ENCODE measurements at places on chromosomes 5 and 9.
A peak's percentile ranks its signal among the peaks of the same experiment; 100 is the strongest.

DNA sequence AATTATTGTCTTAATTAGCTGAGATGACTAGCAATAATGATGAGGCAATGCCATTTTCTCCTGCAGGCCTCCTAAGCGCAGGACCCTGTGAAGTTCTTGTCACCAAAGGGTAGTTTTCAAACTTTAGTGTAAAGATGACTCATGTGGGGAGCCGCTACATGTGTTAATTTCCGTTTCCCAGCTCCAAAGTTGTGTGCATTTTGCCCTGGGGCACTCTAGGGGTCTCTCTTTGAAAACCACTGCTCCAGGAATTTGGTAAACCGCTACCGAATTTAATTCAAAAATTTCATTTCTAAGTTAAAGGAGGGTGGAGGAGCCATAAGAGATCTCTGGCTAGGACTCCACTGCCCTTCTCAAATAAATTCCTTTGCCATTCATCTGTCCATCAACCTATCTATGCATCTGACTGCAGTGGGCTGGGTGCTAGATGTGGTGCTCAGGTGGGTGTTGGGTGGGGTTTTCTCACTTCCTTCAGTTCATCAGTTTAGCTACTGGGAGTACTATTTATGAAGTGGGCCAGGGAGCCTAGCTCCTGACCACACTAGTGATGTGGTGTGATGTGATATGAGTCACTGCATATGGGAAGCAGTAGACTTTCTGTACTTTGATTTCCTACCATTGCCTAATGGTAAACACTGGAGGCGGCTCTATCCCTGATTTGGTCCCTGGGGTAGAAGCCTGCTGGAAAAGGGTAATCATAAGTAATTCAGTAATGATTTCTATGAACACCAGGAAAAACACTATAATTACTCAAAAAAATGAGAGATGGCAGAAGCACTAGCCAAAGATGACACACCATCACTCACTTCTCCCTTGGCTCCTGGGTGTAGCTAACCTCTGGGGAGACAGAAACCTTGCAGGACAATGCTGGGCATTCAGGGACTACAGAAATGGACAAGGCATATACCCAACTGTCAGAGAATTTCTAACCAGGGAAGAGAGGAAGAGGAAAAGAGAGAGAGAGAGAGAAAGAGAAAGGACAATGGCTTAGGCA, 4.0 kb upstream of the ZSWIM6 start:
- DNase-seq, result no peak

DNA sequence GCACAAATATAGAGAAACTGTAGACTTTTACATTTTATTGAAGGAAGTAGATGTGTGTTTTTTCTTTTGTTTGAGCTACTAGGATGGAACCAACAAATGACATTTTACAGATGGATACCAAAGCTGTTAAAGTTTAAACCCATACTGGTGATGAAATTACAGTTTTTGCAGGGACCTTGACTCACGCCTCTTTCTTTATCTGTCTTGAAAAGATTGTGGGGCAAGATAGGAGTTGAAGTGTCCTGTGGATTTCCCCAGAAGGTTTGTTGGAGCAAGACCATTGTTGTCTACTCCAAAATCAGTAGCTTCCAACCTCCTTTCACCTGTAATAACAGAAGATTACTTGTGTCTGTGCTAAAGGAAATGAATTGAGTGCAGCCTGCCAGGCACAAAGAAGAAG, 4.1 kb upstream of the C5orf63 start:
- DNase-seq, result no peak

DNA sequence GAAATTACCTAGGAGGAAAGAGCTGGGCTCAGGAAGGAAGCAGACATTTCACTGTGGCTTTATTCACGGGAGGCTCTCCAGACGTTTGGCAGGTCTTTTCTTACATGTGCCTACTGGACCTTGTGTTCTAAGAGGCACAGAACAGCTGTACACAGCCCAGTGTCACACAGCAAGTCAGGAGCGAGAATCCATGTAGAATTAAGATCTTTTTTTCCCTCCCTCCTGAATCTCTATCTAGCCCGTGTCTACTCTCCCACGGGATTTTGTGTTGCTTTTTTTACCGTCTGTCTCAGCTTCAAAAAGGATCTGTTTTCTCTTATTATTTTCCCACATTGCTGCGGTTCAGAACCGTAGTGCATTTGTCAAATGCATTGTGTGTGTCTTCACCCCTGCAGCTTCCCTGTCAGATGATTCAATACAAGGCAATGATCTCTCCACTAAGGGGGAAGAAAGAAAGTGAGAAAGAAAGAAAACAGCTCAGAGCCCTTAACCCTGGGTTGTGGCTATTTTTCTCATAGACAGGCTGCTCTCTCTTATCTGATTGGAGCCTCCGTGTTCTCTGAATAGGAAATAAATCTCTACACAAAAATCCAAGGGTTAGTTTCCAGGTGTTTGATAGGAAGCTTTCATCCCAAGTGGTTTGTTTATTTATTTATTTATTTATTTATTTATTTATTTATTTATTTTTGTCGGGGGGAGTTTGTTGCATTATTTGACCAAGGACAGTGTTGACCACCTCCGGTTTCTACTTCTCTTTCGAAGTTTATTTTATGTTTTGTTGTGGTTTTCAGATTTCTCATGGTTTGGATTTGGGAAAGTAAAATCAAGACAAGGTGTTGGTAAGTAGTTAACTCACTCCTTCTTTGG, 191.0 kb downstream of the NTRK2 start:
- DNase-seq, result no peak

DNA sequence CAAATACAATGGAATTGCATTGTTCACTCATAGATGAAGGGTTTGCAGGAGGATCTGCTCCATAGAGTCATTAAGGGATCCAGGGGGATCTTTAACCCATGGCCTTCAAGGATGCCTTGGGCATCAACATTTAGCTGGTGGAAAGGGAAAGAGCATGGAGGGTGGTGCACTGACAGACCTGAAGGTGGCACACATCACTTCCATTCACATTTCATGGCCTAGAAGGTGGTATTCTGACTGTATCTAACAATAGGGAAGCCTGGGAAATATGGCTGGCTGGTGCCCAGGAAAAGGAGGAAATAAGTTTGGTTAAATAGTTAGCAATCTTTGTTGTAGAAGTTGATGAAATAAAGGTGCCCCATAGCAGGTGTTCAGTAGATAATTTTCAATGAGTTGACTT, 230.2 kb downstream of the CD180 start:
- no peak for DNase-seq

DNA sequence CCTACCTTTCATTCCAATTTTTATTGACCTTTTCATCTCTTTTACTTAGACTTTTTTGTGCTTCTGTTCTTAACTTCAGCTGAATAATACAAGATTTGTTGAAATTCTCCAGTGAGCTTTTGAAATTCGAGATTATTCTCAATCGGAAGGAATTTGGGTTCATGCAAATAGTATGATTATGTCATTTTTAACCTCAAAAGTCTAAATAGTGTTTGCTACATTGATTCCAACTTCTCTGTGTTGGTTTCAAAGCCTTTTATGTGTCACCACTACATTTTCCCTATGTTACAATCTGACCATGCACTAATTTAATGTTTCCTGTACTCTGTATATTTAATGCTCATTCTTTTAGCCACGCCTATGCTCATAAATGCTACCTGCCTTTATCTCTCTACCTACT, 44.1 kb downstream of the VPS13A start:
- no peak for DNase-seq

- DNase-seq, result no peak
Observed at GRCh38 chr9:77843076-77843870, 188.3 kb downstream of the GNAQ start.

GRCh38 chr5:147485046-147485445, 24.8 kb downstream of the DPYSL3 start:
- DNase-seq, result no peak

DNA sequence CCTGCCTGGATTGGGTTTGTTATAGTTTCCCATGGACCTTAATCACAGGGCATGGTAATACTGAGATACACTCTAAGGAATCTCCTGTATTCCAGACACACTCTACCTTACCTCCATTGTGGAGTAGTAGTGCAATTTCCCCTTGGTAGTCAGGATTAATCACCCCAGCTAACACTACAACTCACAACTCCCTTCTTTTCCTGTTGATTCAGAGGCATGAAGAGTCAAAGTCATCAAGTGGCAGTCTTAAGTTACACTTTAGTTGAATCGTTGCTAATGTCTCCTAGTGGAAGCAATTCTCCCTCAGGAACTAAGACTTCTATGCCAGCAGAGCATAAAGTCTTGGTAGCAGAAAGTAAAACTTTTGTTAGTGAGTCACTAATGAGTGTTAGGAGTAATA, 122.7 kb upstream of the APC start:
- no peak for DNase-seq

- peak; percentile 81 for DNase-seq
Observed at GRCh38 chr9:2014696-2015580, at the start of gene SMARCA2. Gene SMARCA2, plus strand, starts transcription at chr9:2015347. Its CDS starts 13,676 bp downstream, at chr9:2029023.

GRCh38 chr5:155728857-155729683, 597.9 kb upstream of the SGCD start:
- peak; percentile 64 for DNase-seq

DNA sequence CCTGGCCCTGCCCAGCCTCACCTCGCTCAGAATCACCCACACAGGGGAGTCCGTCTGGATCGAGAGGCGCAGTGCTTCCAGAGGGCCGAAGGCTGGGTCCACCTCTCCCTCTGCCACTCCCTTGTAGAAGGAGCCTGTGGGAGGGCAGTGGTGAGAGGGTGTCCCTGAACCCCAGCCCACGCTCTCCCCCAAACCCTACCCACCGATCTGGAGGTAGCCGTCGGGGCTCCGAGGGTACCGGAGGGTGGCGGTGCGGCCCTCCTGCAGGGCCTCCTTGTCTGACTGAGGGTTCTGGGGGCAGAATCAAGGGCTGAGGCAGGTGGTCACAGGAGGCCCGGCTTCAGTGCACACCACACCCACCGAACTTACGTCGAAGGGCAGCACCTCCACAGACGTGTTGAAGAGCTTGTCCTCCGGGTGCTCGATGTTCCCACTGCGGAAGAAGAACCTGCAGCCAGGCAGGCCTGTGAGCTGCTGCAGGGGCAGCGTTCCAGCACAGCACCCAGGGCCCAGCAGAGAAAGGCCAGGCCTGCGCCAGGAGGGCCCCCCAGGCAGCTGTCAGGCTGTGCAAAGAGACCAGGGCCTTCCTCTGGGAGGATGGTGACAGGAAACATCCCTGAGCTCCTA, 4.5 kb downstream of the LTC4S start:
- no peak for DNase-seq

DNA sequence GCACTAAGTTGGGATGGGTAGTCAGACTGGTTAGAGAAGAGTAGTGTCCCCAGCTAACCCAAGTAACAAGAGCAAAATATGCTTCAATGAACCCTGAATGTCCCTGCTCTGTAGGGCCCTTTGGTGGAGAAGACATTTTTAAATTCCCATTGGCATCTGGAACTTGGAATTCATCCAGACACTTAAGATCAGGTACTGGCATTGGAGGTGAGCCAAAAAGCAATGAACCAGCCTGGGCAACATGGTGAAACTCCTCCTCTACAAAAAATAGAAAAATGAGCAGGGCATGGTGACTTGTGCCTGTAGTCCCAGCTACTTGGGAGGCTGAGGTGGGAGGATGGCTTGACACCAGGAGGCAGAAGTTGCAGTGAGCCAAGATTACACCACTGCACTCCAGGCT, 58.9 kb upstream of the ZNF618 start:
- DNase-seq, result no peak

- peak; percentile 21 for DNase-seq
Observed at GRCh38 chr5:150562832-150563231, 54.9 kb downstream of the NDST1 start.

DNA sequence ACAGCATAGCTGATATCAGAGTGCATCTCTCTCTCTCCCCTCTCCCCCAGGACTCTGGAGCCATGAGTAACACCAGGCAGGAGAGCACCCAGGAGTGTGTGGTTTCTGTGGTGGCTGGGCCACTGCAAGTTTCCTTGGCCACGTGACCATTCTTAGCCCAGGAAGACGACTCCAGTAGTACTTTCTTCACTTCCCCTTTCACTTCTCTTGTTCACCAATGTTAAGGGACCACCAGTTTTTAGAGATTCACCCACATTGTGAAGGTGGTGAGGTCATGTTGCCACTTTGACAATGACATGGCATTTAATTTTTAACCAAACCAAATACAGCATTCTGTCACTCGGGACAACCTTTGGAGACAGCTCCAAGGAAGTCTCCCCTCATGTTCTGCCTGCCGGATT, 17.9 kb upstream of the DAPK1 start:
- no peak for DNase-seq

DNA sequence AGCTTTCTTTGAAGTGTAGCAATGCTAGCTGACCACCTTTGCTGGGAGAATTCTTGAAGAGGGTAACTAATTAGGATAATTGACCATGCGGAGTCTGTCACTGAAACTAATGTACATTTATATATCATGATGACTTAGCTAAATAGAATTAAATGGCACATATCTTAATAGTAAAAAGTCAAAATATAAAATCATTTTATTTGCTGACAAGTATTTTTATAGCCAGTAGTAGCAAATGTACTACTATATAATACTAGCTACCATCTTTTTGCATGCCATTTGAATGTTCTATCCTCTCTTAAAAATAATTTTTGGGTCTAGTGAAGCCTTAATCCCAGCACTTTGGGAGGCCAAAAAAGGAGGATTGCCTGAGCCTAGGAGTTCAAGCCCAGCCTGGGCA, 605.8 kb upstream of the COX7C start:
- DNase-seq, result no peak

- DNase-seq, result no peak
Observed at GRCh38 chr9:107548298-107549142, 59.0 kb upstream of the KLF4 start.

DNA sequence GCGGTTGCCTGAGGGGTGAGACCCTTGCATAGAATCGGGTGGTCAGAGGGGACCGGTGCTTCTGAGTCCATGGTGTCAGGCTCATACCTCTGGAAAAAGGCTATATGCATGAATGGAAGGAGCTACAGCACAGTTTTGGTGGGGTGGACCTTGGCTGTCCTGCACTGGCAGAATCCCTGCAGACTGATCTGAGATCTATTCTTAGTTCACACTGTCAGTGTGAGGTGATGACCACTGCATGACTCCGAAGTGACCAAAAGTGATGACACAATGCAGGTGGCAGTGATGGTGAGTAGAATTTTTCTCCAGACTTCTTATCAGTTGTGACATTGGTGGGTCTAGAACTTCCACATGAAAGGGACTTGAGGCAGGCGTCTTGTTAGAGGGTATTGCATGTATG, 105.2 kb upstream of the SLC28A3 start:
- DNase-seq, result no peak

GRCh38 chr9:114855488-114855887, 49.6 kb upstream of the TNFSF15 start:
- no peak for DNase-seq

DNA sequence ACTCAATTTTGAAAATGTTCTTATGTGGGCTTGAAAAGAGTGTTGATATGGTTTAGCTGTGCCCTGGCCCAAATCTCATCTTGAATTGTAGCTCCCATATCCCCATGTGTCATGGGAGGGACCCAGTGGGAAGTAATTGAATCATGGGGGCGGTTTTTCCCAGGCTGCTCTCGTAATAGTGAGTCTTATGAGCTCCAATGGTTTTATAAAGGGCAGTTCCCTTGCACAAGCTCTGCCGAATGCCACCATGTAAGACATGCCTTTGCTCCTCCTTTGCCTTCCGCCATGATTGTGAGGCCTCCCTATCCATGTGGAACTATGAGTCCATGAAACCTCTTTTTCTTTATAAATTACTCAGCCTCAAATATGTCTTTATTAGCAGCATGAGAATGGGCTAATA, 71.0 kb downstream of the USP20 start:
- no peak for DNase-seq
